ENCODE measurements at places on chromosomes 5 and 9.

- DNase-seq: peak; percentile 73
Measured at GRCh38 chr5:74394916-74395880, 245.3 kb downstream of the ENC1 start.

- peak; percentile 29 for DNase-seq
Measured at GRCh38 chr9:93058355-93059010, at the start of gene SUSD3. SUSD3 (plus strand) TSS chr9:93058701; CDS start chr9:93058743, 42 bp downstream.

GRCh38 chr5:32598260-32598937 lies 13.0 kb downstream of the SUB1 start:
- DNase-seq: no peak

- DNase-seq: no peak
Measured at GRCh38 chr5:38923661-38924451, 78.0 kb downstream of the OSMR start.

- no peak for DNase-seq
Measured at GRCh38 chr9:123772374-123772773, 157.6 kb downstream of the DENND1A start.

GRCh38 chr5:80672140-80672736 lies 17.5 kb upstream of the DHFR start:
- DNase-seq: peak; percentile 83

DNA sequence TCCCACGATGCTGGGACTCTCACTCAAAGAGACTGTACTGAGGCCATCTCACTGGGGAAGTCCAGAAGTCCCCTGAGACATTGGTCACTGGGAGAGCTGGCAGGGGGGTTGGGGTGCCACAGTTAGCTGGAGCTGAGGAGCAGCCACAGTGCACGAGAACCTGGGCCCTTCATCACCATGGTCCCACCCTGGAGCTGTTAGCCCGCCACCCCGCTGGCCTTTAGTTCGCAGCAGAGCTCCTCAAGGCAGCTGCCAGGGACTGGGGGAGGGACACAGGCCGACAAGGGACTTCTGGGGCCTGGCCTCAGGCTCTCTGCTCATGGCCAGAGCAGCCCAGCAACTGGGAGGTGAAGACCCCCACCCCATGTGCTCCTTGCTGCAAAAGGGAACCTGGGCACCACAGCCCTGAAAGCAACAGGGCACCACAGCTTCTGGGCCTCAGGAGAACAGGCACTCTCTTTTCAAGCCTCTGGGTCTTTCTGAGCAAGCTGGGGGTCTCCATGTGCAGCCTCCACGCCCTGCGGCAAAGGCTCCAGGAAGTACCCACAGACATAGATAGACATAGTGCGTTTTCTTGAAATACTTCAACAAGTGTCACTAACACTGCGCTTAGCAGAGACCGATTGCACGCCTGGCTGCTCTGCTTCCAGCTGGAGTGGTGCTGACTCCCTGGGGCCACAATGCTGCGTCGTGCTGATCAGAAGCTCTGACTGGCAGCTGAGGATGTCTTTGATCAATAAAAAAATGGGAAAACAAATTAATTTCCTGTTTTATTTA lies 46.0 kb downstream of the VAV2 start:
- DNase-seq: no peak

- no peak for DNase-seq
Measured at GRCh38 chr5:16712178-16712577, 95.4 kb upstream of the RETREG1 start.

- DNase-seq: peak; percentile 69
Measured at GRCh38 chr9:4077499-4078102, 222.3 kb downstream of the GLIS3 start.

DNA sequence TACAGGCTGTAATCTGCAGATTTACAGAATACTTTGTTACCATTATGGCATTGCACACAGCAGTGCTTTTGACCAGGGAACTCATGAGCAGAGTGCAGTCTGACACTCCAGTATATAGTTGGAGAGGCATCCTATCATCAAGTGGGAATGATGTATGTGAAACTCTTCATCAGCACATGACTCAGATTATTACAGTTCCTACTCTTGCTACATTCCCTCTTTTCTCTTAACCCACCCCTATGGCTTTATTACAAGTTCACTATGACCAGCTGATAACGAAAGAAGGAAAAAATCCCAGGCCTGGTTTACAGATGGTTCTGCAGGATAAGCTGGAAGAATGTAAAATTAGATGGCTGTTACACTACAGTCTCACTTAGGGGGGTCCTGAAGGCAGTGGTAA lies 385.9 kb downstream of the RASEF start:
- no peak for DNase-seq

DNA sequence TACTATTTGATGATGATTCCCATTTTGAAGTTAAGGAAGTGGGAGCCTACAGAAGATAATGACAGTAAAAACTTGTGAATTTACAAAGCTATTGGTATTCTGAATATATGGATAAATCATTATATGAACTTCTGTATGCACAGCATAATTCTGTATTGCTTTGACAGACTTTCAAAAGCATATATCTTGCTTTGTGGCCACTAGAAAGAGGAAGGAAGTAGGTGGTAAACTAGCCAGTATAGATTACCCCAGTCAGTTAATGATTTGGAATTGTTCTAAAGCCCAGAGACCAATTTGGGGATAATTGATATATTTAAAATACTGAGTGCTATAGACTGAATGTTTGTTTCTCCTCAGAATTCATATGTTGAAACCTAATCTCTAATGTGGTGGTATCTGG lies 53.0 kb downstream of the NR2F1 start:
- no peak for DNase-seq

- no peak for DNase-seq
Measured at GRCh38 chr5:97011567-97011966, 75.7 kb downstream of the LNPEP start.

GRCh38 chr5:56454219-56454862 lies 221.2 kb upstream of the ANKRD55 start:
- no peak for DNase-seq

DNA sequence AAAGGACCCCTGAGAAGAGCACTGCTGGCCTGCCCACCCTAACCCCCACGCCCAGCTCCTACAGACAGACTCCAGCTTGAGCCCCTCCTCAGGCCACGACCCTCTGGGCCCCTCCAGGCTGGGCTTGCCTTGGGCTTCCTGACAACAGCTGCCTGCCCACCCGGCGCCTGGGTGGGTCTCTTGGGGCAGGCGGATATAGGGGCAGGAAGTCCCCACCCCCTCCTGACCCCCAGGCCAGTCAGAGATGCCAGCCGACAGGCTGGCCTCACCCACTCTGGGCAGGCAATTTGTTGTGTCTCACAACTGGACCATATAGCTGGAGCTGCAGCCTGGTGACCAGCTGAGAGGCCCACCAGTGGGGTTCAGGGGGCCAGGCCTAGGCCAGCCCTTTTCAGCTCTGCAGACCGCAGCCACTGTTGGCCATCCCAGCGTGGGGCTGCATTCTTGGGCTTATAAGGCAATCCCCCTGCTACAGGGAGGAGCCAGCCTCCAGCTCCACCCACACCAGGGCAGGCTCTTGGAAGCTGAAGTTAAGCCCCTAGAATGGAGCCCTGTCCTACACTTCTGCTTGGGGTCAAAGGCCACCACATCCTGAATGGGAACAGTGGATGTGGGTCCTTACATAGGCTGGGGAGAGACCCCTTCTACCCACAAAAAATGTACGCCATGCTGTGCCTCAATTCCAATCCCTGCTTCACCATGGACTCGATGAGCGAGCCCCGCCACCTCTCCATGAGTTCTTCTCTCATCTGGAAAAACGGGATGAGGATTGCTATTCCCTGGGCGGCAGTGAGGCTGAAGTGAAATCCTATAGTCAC lies 2.0 kb downstream of the PDLIM7 start:
- DNase-seq: no peak

GRCh38 chr9:102054811-102055210 lies 316.4 kb upstream of the GRIN3A start:
- DNase-seq: no peak

DNA sequence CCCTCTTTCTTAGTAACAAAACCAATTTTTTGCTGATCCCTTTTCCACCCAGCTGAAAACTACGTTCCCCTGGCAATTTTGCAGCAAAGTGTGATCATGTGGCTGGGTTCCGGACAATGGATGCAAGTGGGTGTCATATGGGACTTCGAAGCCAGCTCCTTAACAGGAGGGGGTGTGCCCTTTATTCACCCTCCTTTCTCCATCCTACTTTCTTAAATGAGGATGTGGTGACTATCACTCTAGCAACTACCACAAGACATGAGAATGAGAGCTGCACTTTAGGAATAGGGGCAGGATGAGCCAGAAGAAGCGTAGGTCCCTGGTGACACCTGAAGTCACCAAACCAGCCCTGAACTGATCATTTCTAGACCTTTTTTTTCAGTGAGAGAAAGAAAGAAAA lies 58.9 kb downstream of the IRF1 start:
- DNase-seq: no peak

DNA sequence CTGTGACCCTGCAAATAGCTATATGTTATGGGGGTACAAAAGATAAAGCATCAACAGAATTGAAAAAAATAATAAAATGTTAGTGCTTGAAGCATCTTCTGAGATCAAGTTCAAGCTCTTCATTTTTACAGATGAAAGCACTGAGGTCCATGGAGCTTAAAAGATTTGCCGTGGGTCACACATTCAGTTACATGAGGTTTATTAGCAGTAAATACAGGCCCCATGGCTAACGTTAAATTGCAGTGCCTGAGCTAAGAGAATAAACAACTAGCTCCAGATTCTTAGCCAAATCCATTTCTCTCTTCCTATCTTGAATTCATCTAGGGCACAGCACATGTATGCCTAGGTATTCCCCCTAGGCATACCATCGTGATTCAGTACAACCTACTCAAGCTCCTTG lies 2052.7 kb upstream of the C9orf72 start:
- DNase-seq: no peak

DNA sequence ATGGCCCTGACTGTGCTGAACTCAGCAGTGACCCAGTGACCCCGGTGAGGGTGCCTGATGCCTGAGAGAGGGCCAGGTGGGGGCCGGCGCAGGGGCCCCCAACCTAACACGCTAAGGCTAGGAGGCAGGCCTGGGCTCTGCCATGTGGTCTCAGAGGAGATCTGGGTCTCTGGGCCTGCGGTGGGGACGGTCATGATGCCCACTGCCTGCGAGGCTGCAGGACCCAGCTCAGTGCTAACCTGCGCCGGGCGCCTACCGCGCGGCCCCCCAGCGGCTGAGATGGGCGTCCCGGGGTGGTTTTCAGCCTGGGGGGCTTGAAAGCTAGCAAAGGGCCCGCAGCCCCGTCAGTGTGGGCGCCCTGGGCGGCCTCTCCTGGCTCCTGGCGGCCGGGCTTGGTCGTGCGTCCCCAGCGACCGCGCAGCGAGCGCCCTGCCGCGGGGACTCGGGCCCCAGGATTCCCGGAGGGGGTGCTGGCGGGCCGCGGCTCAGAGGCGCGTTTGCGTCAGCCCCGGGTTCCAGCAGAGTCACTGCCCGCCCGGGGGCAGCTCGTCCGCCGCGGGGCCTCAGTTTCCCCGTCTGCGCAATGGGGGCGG lies 2.5 kb downstream of the EGFL7 start:
- DNase-seq: no peak

- DNase-seq: no peak
Measured at GRCh38 chr5:150278046-150278730, 11.4 kb downstream of the CAMK2A start.

- DNase-seq: no peak
Measured at GRCh38 chr9:134592018-134592818, 49.4 kb upstream of the COL5A1 start.

GRCh38 chr5:171131497-171131896 lies 177.6 kb upstream of the TLX3 start:
- no peak for DNase-seq

Measured in LoVo (cell line).